ENCODE measurements at places on chromosomes 6 and 20.
A peak's percentile ranks its signal among the peaks of the same experiment; 100 is the strongest.

DNA sequence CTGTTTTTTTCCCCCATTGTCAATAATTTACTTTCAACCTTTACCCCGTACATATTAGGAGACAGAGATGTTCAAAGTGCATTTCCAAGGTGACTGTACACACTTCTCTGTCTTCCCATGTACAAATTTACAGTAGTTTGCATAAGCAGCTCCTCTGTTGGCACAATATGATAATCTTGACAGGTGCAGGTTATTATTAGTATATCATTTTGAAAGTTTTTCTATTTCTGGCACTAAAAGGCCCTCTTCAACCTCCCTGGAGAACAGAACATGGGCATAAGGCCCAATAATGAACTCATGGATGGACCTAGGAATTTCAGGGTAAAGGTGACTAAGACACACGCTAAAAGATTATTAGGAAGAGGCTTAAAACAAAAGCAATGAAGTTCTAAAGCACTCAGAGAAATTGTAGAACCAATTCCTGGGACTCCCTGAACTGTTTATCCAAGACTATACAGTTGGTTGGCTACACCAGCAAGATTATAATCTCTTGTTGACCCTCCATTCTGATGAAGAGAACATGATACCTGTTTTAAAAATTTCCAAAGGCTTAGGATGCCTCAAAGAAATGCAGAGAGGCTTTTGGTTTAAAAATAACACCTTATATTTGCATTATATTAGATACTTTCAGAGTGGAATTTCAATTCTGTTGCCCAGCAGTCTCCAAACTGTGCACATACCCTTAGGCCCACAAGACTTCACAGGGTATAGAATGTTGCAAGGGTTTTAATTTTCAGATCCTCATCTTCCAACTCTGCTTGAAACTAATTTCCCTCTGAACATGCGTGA is 1.1 kb downstream of the AIG1 start:
- DNase-seq = no peak

- no peak for DNase-seq
Observed at GRCh38 chr20:32358632-32358882, 426 bp downstream of the ASXL1 start.

DNA sequence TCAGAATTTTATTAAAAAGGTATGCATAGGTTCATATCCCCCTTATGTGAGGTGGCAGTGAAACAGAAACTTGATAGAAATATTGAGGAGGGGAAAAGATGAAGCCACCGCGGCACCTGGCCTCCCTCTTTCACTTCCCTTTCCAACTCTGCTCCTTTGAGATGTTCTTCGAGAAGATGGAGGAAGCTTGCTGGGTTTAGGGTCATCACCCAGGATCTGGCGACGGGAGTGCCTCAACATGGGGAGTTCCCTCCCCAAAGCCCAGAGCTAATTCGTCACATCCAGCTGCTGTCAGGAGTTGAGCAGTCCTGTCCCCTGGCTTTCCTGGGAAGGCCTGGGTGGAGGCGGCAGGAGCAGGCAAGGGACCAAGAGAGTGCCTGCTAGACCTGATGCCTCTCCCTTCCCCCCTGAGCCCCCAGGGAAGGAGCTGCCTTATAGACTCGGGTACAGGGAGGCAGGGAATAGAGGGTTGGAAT is 29.1 kb downstream of the RREB1 start:
- peak; percentile 57 for DNase-seq

DNA sequence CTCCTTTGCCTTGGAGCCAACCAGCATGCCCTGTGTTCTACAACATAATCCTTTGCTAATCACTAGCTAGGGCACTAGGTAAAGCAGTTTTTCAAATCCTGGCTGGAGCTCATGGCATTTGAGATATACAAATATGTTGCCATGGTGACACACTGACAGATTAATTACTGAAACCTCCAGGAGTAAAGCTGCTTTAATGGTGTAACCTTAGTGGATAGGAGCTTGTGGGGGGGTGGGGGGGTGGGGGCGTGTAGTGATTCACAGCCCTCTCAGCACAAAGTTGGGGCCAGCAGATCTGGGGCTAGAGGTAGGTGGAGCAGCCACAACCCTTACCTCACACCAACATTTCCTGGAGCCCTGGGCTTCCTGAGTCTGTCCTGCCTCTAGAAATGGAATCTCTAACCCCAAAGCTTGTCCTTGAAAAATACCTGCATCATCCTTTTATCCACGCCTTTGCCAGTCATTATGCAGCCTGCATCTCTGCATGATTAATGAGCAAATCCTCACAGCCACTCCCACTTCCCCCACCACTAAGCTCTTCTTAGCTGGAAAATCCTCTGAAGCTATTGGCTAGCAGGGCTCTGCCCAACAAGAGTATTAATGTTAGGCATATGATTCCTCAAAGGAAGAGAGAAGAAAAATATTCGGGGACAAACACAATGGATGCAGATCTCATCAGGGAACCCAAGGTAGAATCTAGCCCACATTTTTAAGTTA is 84.5 kb upstream of the PRND start:
- DNase-seq = peak; percentile 27

GRCh38 chr6:25623879-25624278 is 28.1 kb upstream of the SCGN start:
- DNase-seq = no peak

DNA sequence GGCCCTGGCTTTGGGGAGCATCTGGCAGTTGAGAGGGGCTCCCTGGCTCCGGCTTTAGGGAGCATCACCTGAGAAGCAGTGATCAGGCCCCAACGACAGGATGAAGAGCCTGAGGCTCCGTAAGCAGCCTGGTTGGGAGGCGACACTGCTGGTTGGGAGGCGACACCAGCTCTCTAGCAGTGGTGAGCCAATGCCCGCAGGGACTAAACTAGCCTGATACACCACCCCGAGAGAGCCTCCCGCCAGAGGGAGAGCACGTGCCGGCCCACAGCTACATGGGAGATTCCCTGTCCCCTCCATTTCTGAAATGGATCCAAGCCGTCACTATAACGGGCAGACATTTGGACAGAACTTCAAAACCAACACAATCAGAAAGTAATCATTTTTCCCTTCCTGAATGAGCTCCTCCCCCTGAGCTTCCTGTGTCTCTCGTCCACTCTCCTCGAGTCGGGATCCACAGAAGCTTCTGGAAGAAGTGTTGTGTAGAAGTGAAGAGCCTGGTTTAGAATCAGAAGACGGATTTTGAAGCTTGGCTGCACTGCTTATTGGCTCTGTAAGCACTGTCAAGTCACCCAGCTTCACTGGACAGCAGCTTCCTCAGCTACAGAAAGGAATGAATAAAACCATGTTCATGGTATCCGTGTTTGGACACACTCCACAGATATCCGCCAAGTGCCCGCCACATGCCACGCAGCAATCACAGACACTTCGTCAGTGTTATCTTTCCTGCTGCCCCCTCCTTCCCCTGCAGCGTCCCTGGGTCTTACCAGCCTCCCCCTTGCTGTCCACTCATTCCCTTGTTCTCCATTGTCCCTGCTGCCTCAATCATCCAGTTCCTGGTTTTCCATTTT is 199.6 kb downstream of the TTLL2 start:
- DNase-seq = no peak

DNA sequence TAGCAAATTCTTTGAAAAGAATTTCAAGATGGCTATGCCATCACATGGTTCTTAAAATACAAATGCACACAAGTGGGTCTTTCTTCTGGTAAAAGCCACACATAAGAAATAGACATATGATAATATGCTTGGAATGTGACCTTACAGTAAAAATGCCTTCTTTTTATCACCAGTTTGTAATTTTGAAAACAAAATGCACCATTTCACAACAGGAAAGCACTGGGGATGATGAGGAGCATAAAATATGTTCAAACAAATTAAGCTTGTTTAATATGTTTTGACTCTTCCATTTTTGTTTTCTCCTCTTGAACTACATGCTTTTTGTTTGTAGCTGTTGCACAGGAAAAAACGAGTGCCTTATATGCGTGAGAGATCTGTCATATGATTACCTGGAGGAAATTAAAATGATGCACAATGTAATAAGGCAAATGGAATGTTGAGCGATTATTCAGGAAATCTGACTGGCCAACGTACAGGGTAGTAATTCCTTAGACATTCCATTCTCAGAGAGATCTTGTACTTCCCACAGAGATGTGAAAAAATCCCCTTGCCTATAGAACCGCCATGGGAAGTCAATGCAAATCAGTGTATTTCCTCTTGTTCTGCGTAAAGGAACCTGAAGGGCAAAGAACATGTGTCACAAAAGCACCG is 911.6 kb downstream of the TFAP2A start:
- DNase-seq = peak; percentile 58

GRCh38 chr20:11012975-11013374 is 339.2 kb upstream of the JAG1 start:
- no peak for DNase-seq

- DNase-seq = no peak
Observed at GRCh38 chr6:89023591-89024441, 56.7 kb upstream of the PNRC1 start.

All from mesendoderm (in vitro differentiated cells).